Posterior cingulate gyrus (tissue), 11 donors: ENCODE measurements at places on chromosomes 11 and 22.
A peak's percentile ranks its signal among the peaks of the same experiment; 100 is the strongest.

DNA sequence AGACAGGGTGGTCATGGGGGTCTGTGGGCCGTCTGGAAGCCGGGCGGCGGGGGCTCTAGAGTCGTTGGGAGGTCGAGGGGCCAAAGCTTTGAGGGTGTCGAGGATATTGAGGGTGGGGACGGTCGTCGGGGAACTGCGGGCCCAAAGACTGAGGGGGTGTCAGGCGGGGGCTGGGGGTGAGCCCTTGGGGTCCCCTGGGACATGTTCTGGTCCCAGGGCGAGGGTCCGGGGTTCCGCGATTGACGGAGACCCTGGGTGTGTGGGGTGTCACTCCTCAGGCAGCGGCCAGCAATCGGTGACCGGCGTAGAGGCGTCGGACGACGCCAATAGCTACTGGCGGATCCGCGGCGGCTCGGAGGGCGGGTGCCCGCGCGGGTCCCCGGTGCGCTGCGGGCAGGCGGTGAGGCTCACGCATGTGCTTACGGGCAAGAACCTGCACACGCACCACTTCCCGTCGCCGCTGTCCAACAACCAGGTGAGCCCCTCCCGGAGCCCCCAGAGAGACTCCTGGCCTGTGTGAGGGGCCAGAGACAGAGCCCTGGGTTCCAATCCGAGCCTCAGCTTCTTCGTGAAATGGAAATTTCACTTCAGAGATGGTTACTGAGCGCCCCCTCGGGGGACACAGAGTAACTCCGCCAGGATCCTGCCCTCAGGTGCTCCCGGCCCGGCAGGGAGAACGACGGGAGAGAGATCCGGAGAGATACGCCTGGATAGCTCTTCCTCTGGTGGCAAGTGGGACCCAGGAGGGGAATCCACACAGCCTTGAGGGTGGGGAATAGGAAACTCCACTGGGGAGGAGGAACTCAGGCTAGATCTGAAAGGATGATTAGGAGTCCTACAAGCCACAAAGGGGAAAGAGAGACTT is 714 bp downstream of the SDF2L1 start:
- no peak for DNase-seq

DNA sequence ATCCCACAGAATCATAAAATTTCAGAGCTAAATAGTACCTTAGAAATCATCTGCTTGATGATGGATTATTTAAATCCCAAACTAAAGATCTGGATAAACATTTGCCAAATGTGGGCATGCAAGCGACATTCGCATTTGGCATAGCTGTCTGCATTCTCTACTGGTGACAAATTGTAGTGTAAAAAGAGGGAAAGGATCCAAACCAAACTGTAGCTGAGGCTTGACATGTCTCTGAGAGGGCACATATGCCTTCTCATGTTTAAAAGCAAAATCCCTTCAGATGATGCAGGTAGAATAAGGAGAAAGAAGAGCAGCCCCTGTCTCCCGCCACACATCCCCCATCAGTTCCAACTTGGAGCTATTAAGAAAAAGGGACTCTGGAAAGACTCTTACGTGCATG is 257.5 kb upstream of the MTNR1B start:
- DNase-seq, result no peak

DNA sequence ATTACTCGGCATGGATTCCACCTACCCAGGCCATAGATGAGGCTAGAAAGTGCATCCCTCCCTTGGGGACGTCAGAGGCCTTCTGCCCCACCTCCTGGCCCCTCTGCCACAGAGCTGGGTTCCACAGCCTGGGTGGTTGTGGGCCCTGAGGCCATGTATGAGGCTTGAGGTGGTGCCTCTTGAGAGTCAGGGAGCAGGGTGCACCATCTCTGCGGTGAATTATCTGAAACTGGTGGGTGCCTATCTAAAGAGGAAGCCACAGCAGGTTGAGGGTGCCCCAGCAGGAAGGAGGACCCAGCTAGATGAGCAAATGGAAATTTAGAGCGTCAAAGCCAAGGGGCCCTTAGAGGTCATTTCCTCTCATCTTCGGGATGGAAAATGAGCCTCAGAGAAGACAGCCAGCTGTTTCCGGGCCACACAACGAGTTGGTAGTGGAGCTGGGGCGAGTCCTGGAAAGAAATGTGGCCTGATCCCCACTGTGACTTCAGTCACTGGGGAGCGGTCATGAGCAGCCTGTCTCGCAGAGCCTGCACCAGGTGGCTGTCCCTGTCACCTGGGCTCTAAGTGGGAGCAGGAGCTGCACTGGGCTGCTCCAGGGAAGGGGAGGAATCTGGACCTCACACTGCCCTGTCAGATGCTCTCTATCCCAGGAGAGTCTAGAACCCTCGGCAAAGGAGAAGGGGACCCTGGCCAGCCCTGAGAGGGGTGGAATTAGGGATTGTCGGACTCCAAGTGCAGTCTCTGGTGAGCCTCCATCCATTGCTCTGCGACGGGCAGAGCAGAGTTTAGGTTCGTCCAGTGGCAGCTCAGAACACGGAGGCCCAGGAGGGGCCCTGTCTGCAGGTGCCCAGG is 7.3 kb downstream of the ADORA2A start:
- no peak for DNase-seq

GRCh38 chr22:24417901-24418641 is 9.3 kb upstream of the ADORA2A start:
- DNase-seq, result no peak

DNA sequence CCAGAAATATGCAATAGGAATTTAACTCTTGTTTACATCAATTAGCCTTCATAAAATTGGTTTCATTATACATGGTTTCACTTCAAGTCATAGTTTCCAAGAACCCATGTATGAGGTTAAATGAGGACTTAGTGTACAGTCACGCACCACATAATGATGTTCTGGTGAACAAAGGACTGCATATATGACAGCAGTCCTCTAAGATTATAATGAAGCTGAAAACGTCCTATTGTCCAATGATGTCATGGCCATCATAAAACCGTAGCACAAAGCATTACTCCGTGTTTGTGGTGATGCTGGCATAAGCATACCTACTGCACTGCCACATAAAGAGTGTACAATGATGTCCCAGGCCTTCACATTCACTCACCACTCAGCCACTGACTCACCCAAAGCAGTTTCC is 31.1 kb downstream of the SMCO4 start:
- no peak for DNase-seq

GRCh38 chr11:67050139-67050538 is 6.5 kb upstream of the RHOD start:
- no peak for DNase-seq

- no peak for DNase-seq
These were observed 90.4 kb upstream of the PARVA start for GRCh38 chr11:12287009-12287373.

GRCh38 chr22:36384766-36385481 is 2.8 kb downstream of the MYH9 start:
- DNase-seq, result no peak

DNA sequence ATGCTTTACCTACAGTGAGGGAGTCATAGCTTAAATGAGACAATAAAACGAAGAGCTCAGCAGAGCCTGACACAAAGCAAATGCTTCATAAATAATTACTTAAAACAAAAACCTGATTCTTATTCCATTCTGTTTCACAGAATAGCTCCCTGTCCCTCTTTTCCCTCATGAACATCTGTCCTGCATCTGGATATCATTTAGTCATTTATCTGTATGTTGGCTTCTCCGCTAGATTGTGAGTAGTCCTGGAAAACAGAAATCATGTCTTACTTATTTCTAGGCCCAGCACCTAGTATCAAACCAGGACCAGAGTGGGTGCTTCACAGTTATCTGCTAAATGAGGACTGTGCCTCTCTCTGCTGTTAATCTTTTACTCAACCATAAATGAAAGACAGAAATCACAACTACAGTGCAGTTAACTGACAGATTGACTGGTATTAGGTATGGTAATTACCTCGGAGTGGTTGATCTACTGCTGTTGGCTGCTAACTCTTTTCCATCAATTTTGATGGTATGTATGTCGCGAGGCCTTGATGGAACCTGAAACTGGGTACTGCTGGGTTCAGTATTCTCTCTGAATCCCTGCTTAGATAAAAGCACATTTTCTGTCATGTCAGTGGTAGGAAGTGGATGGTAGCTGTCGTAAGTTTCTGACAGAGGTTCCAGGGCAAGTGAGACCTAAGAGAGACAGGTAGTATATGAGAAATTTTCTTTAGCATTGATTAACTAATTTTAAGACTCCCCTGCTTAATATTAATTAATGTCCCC is 31.5 kb downstream of the C2CD3 start:
- DNase-seq, result no peak

GRCh38 chr11:11521306-11522002 is 100.4 kb downstream of the GALNT18 start:
- DNase-seq, result no peak

DNA sequence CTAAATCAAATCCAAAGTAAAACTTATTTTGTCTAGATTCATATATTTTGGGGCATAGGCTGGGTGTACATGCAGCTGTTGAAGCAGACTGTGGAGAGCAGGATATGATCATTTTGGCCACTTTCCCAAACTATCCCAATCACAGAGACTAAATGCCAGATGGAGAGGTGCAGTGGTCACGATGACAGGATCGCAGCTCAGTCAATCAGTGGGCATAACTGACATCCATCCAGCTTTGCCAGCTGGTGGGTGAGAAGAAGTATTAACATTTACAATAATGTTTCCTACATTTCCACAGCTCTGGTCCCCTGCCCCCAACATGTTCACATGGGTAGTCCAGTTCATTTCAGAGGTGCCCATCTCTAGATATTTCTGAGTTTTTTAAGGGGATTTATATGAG is 255.5 kb upstream of the SESN3 start:
- DNase-seq, result no peak

GRCh38 chr11:85086504-85087284 is 540.5 kb downstream of the DLG2 start:
- no peak for DNase-seq

DNA sequence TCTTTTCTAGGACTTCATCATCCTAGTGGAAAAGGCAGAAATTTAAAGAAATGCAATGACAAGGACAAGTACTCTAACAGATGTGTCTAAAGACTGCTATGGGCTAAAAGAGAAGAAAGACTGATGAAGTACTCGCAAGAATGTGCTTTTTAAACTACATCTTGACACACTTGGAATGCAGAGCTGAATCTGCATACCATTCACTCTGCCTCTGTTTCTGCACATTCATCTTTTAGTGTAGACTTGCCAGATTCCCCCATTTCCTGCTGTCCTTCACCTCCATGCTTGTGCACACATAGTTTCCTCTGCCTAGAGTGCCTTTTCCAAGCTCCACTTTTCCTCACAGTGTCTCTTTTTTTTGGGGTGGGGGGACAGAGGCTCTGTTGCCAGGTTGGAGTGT is 239.0 kb upstream of the CCDC179 start:
- DNase-seq, result no peak

- DNase-seq, result no peak
These were observed 87.7 kb downstream of the GRAMD1B start for GRCh38 chr11:123517559-123518364.

DNA sequence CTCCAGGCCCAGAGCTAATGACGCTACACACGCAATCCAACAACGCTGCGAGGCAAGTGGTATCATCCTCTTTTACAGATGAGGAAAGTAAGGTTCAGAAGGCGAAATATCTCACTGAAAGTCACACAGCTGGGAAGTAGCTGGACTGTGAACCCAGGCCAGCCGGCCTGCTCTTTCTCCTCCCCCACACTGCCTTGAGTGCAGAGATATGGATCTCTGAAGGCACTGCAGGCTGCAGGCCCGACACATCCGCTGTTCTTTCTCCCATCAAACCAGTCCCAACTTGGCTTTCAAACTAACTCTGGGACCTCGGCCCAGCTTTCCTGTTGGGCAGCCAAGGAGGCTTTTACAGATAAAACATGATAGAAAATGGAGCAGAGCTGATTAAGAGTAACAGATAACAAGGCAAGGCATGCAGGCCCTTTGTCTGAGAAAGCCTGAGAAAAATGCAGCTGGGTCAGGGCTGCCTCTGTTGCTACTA is 64.0 kb upstream of the PTPRJ start:
- DNase-seq, result no peak

- DNase-seq, result no peak
These were observed 45.8 kb downstream of the ZNRF3 start for GRCh38 chr22:28929197-28929596.

GRCh38 chr11:115180272-115180671 is 323.9 kb downstream of the CADM1 start:
- DNase-seq, result no peak

DNA sequence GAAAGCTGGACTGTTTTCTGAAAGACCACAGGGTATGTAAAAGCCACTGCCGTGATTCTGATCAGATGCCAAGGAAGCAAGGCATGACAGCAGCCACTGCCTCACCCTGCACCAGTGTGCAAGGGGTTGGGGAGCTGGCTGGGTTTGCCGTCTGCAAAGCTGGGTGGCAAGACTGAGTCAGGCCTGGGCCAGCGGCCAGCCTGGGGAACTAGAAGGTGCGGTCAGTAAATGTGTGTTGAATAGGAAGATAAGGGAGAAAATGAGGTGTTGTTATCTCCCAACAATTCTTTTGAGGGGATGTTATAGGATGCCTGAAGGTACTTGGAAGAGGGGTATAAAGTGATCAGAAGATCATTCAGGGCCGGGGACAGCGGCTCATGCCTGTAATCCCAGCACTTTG is 8.0 kb downstream of the VSTM5 start:
- DNase-seq, result peak; percentile 81

DNA sequence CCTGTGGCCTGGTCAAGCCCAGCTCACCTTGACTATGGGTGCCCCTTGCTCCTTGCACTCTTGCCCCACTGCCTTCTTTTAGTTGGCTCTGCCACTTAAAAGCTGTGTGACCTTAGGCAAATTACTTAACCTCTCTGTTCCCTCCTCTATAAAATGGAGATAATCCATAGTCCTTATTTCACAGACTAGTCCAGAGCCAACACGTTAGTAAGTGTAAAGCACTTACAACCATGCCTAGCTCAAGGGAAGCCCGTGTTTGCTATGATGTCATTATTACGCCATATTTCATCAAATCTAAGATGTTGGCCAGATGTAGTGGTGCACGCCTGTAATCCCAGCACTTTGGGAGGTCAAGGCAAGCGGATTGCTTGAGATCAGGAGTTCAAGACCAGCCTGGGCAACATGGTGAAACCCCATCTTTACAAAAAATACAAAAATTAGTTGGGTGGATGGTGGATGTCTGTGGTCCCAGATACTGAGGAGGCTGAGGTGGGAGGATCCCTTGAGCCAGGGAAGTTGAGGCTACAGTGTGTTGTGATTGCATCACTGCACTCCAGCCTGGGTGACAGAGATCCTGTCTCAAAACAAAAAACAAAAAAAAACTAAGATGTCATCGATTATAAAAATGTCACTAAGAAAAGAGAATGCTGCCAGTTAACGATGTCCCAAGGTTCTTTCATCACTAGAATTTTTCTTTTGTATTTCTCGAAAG is 2.3 kb upstream of the CCDC88B start:
- no peak for DNase-seq

DNA sequence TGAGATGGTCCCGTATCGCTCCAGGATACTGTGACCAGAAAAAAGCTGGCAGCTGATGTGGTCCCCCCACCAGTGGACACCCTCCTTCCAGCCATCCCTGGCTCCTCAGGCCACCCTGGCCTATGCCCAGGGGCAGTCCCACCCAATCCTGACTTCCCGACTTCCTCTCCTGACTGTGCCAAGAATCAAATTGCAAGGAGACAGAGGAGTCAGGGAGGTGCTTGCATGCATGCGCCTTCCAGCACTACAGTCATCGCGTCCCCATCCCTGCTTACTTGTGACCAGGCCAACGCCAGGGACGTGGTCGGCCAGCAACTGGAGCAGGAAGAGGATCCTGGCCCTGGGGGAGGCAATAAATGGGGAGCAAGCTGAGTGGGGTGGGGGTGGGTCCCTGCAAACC is 3.6 kb upstream of the FREY1 start:
- DNase-seq, result no peak
